ENCODE measurements at places on chromosomes 3 and 15.

- DNase-seq, result no peak
Measured at GRCh38 chr15:50744601-50745000, 20.9 kb downstream of the SPPL2A start.

GRCh38 chr3:99921986-99922385, 104.3 kb downstream of the CMSS1 start:
- DNase-seq, result no peak

GRCh38 chr3:78390221-78390620, 1350.3 kb downstream of the ROBO2 start:
- DNase-seq, result no peak

DNA sequence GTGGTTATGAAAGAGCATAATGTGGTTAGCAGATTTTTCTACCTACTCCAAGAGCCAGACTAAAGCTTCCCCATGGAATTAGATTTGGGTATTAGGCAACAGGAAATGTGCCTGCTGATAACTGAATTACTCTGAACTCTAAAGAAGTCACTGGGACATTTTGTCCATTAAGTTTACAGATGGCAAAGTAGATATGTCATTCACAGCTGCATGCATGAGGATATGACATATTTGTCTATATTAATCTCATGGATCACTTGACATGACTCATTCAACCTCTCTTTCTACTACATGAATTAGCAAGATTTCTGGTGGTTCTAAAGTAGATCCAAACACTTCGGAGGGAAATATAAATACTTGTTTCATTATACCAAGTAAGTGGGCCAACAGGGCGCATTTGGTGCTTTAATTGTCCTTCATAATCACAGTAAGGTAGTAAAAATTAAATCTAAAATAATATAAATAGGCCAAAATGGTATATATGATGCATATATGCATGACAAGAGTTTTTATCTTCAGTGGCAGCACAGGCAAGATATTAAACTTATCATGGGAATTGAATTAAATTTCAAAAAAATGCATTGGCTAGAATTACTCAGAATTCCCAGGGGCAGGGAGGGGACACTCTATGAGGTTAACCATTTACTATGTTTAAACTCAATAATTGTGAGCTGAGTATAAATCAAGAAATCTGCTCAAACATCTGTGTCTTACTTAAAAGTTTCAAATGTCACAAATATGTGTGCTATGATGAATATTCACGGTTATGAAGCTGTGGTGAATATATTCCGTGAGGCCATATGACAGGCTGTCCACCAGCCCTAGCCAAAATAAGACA, 365.3 kb upstream of the KCNMB2 start:
- no peak for DNase-seq

GRCh38 chr3:194245975-194246561, 105.1 kb downstream of the CPN2 start:
- DNase-seq, result no peak

DNA sequence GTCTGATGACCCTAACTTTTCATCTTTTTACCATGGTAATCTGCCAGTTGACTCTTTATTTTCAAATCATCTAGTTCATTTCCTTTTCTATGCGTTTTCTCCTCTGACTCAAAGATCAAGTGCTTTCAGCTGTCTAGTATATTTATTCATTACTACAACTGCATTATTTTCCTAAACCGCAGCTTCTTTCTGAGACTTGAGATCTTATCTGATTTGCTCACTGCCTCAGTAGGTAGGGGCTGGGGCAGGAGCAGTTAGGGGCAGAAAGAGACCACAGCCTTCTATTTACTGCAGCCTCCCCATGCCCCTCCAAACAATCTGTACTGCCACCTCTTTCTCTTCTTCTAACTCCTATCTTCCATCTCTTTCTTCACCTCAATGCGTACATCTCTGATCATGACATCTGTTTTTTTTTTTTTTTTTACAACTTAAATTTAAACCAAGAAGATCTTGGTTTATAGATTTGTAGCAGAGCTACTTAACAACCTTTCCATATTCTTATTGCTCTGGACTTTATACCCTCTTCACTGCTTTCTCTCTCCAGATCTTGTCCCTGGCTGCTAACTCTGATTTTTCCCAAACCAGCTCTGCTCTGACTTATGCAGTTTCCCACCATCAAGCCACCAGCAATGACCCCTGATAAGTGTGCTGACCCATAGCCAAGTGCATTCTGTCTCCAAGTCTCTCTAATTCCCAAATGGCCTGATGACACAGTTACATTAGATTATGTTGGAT, 52.2 kb downstream of the MOBP start:
- DNase-seq, result no peak

DNA sequence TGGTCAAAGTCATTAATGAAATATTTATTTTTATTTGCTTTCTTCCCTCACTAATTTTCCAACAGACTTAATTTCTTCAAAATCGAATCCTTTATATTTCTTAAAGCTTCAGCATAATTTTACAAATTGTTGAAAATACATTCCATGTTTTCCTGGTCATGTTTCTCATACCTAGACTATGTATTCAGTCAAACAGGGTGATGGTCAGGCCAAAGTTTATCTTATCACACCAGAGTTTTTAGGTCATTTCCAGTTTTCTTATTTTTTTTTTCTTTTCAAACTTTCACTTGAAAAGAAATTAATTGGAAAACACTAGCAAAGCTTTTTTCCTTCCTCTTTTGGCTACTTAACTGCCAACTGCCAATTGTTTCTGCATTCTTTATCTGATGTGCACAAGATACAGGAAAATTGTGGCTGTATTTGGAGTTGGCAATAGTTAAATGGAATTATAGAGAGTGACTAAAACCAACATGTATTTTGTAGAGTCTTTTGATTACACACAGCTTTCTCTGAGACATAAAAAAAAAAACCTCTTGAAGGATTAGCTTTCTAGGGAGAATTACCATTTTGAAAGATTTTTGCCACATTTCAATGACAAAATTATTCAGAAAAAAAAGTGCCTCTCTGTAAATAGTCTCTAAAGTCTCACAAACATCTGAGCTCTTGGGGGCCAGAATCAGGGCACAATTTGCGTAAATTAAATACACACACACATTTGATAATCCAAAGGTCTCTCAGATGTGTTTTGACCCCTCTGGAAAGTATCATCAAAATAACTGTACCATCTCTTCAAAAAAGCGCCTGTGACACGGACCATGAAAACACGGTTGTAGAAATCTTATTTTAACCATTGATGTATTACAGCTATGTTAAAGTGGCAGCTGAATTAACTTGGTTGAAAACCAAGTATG, 603.2 kb upstream of the KCNMB2 start:
- DNase-seq, result no peak

DNA sequence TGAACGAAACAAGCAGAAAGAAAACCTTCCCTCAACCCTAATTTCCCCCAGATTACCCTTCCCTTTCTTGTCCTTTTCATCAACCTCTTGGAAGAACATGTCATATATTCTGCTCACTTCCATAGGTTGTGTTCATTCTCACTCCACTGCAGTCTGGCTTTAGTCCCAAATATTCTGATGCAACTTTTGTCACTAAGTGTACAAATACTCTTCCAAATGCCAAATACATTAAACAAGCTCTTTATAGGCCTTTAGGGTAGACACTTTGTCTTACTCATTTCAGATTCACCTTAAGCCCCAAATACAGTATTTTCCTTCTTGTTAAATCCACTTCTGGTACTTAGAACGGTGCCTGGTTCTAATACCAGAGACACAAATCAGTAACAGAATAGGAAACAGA, 406.5 kb upstream of the CDIN1 start:
- DNase-seq, result no peak

DNA sequence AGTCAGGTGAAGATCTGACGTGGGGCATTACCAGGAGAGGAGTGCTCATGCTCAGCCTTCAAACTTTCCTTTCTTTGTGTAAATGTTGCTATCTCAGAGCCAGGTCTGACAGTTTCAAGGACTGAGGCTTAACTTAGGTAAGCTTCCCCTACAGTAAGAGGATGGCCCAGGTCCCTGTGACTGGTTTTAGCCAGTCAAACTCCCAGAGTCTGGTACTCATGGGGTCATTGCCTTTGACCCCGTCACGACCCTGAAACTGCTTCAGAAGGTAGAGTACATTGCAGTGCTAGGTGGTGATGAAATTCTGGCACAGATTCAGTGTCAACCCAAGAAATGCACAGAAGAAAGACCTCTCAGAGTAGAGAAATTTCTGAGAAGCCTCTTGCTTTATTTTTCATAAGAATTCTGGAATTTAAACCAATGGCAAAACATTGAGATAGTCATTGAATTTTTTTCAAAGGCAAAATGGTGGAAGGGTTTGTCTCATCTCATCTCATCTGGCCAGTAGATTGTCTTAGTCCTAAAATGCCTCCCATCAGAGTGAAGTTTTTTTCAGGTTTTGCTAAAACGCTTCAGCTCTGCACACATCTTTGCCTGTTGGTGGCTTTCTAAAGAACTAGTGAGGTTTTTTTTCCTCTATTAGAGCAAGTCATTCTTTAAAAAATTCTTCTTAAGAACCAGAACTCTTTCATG, 23.1 kb downstream of the ZBTB38 start:
- no peak for DNase-seq

GRCh38 chr15:81780966-81781365, 264.9 kb downstream of the MEX3B start:
- no peak for DNase-seq

GRCh38 chr3:17782751-17783150, 40.3 kb upstream of the TBC1D5 start:
- DNase-seq, result no peak

DNA sequence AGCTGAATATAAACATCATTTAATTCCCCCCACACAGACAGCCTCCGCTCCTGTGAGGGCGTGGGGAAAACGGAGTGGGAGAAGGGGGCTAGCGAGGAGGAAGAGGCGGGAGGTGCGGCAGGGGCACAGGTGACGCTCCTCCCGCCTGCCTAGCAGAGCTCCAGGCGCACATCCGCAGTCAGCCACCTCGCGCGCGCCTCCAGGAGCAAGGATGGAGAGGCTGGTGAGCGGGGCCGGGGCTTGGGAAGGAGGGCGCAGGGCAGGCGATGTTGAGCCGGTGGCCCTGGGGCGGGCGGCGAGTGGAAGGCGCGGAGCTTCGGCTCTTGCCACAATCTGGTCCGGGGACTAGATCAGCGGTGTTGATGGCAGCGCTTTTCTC, at the start of gene CD200:
Gene CD200 (plus strand): TSS at position 155 of the 379 bp plus-strand sequence. CDS start 57 bp downstream, at position 212.
- peak; percentile 86 for DNase-seq

GRCh38 chr15:99098991-99099390, 5.9 kb upstream of the SYNM start:
- no peak for DNase-seq

DNA sequence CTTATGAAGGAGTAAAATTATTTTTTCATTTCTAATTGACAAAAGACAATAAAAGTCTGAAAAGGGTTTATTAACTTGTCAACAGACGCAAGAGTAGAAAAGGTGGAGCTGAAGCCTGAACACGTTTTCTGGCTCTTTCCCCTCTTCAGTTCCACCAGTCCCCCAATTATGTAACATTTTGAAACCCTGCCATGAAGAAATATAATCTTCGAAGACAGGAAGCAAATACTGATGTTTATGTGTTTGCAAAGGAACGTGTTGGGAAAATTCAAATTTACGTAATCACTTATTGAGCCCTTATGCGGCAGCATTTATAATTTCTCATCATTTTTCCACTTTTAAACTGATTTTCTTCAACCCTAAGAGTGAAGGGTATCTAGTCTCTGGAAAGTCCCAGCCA, 767 bp downstream of the AP3S2 start:
- DNase-seq, result no peak

GRCh38 chr3:108099679-108100428, 9.0 kb upstream of the CD47 start:
- no peak for DNase-seq

- peak; percentile 87 for DNase-seq
Measured at GRCh38 chr15:61141497-61142125, 87.5 kb downstream of the RORA start.

GRCh38 chr3:147836330-147836729, 427.2 kb downstream of the ZIC1 start:
- no peak for DNase-seq

- peak; percentile 71 for DNase-seq
Measured at GRCh38 chr3:2001306-2002108, 97.2 kb upstream of the CNTN4 start.

DNA sequence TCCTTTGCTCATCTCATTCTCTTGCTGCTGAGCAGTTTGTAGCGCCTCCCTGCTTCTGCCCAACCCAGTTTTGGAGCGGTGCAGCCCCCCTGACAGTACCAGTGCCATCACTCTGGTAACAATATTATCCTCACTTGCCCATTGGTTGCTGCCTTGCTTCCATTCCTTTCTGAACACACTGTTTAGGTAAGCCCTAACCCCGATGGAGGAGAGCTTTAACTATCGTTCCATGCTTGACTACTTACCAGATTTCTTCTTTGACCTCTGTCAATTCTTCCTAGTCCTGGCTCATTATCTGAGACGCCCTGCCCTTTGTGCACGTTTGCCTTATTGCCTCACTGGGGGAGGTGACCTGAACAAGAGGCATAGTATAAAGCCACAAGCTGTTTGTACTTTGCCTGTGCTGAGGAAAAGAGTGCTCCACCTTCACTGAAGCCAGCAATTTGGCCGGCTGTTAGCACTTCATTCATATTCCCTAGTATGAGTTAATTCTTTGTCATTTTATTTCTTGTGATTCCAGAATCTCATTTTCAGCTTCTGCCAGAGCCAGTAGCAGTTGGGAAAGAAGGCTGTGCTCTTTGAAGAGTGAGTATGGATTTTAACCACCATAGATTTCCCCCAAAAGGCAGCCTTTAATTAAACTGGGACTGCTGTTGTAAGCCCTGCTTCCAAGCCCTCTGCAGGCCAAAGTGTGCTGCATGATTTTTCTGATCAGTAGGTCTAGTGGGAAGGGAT, 11.9 kb downstream of the ABHD6 start:
- no peak for DNase-seq

DNA sequence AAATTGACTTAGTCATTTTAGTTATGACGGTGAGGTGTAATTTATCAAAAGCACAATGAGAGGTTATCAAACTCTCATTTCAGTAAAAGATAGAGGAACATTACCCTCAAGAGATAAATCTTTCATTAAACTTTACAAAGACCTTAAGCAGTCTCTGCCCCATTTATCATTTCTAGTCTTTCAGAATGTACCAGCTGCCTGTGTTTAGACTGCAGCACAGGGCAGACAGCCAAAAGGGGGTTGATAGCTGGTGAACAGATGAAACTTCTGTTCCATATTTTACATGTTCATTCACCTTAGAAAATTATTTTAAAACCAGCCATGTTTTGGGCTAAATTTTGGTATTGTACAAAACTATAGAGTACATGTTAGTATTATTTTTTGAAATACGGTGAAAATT, 514.6 kb upstream of the CNTN3 start:
- DNase-seq, result peak; percentile 73

DNA sequence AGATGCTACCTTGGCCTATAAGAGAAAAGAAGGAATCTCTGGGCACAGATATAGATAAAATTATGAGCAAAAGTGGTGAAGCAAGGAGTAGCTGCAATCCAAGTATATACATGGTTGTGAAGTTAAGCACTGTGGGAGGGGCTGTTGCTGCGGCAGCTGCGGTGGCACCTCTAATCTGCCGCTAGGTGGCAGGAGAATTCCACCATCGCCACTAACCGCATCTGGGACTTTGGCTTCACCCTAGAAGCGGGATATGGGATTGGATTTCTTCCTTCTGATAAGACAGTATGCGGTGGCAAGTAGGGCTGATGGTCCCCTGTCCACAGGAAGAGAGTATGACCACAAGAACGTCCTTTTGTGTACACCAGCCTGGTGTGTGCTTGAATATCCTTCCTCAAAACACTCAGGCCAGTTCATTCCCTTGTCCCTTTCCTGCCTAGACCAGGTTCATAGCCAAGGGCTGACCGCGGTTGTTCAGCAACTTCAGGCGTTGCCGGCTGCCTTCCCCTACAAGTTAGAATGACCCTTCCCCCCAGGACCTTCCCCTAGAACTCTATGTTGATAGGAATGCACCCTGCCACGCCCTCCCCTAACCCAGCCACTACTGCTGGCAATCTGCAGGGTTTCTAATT, 5.1 kb downstream of the MAGEL2 start:
- DNase-seq, result peak; percentile 57

- no peak for DNase-seq
Measured at GRCh38 chr3:87621667-87622066, 345.3 kb upstream of the POU1F1 start.

Measured in NCI-H1105 treated with DMSO at 0.1 percent for 48 hours (cell line).